ENCODE measurements at places on chromosomes 7 and 10.

DNA sequence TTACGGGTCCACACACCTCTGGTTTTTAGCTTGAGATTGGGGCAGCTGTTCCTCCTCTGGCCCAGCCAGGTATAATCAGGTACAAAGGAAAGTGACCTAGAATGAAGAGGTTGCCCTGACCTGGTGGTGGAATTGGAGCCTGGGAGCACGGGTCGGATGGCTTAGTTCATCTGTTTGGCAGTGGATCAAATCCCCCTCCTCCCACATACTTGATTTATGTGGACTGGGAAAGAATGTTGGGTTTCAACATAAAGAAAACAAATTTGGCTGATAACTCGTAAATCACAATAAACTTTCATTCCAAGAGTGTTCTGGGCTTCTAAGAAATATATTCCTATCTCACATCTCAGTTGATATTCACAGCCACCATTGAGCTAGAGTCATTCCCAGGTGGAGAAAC is 186.8 kb downstream of the CUX1 start:
- DNase-seq = no peak

DNA sequence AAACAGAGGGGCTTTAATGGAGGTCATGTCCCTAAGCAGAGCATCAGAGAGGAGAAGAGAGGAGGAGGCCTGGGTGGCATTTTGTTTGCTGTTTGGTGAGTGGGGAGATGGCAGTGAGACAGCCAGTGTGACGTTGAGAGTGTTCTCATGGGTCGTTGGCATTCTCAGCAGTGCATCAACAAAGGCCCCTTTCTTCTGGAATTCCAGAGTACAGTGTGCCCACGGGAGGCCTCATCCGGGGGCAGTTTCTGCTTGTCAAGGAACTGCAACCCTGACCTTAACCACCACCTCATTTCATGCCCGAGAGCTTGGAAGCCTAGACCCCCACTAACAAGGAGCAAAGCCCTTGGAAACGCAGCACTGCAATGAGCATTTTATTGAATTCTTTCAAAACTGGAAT is 92.9 kb downstream of the CELF2 start:
- DNase-seq = no peak

GRCh38 chr7:104230606-104231005 is 22.8 kb upstream of the ORC5 start:
- DNase-seq = no peak

GRCh38 chr7:99407872-99408378 is 472 bp downstream of the PDAP1 start:
- DNase-seq = peak; percentile 46

DNA sequence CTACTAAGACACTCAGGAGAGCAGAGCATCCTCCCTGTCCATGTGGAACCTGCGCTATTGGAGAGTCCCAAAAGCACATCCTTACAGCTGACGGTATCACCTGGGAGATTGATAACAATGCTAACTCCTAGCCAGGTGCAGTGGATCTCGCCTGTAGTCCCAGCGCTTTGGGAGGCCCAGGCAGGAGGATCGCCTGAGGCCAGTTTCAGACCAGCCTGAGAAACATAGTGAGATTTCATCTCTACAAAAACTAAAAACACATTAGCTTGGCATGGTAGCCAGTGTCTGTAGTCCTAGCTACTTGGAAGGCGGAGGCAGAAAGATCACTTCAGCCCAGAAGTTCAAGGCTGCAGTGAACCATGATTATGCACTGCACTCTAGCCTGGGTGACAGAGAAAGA is 174.9 kb downstream of the ARHGAP12 start:
- no peak for DNase-seq

DNA sequence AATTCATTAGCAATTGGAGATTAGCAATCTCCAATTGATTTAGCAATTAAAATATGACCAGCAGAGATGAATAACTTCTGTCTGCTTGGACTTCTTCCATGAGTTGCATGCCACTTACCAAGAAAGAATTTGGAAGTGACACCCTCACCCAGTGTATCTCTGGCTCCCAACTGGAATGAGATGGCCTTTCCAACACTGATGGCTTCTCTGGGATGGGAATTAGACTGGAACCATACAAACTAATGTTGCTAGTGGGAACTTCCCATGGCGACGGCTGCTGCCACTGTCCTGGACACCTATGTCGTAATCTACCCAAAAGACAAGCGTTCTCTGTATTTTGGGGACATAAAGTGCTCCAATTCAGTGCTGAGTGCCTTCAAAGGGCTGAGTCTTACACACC is 192.3 kb downstream of the COBL start:
- no peak for DNase-seq

- DNase-seq = no peak
Measured at GRCh38 chr7:55133630-55134358, 115.0 kb downstream of the EGFR start.

Measured in stimulated activated CD4-positive, alpha-beta T cell treated with anti-CD3 and anti-CD28 coated beads, Interleukin-4, amount 100 ng/mL, for 1 hour (primary cell).